ENCODE measurements at places on chromosomes 6 and 20. TPM values are rescaled to one million over a fixed set of nuclear protein-coding genes. Genes with fewer than 3 reads are reported as not detected.

GRCh38 chr6:54846243-54846856, at the start of gene FAM83B:
Gene FAM83B, plus strand, starts transcription at chr6:54846771. Its CDS starts 23,476 bp downstream, at chr6:54870247.
- peak; percentile 92 for DNase-seq
- H3K36me3 ChIP-seq: no peaks in the 10 kb centered on the region
- H3K27ac ChIP-seq: peak within 1 kb of the TSS; percentile 80
- H3K4me1 ChIP-seq: no peaks in the 10 kb centered on the region
- H3K27me3 ChIP-seq: no peaks in the 10 kb centered on the region

Gene TXLNB
- 1.7 TPM for total RNA-seq

Gene TGM6
- not detected for total RNA-seq

GRCh38 chr6:7188492-7188891, 80.7 kb downstream of the RREB1 start:
- no peak overlapping the region for H3K27ac ChIP-seq
- H3K4me1 ChIP-seq: no peaks in the 10 kb centered on the region
- H3K4me3 ChIP-seq: no peak overlapping the region
- no peak for DNase-seq
- no peaks in the 10 kb centered on the region for H3K27me3 ChIP-seq

DNA sequence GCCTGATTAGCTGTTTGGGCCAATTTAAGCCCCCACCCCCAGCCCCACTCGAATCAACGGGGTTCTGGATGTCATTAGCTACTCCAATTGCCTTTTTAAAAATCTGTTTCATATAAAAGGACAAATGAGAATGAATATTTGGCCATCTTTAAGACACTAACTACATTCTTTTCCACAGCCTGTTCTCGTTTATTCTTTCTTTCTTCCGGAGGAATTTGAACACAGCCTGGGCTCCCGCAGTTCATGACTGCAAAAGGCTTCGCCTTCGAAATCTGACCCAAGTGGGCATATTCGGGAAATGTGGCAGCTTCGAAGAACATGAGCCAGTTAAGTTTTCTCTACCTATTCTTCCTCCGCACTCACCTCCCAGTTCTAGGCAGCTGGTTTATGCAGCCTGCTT, 49.4 kb upstream of the NFATC2 start:
- no peaks in the 10 kb centered on the region for H3K36me3 ChIP-seq
- no peak overlapping the region for H3K27ac ChIP-seq
- H3K4me3 ChIP-seq: no peak overlapping the region
- DNase-seq: no peak
- H3K27me3 ChIP-seq: no peaks in the 10 kb centered on the region

Gene NPEPL1
- 52.5 TPM for total RNA-seq

- H3K36me3 ChIP-seq: no peaks in the 10 kb centered on the region
- no peaks in the 10 kb centered on the region for H3K4me1 ChIP-seq
- H3K27ac ChIP-seq: no peak overlapping the region
- no peak for DNase-seq
These were observed 173.2 kb downstream of the TMEM242 start for GRCh38 chr6:157150076-157150475.

Gene MYMX
- not detected for total RNA-seq

DNA sequence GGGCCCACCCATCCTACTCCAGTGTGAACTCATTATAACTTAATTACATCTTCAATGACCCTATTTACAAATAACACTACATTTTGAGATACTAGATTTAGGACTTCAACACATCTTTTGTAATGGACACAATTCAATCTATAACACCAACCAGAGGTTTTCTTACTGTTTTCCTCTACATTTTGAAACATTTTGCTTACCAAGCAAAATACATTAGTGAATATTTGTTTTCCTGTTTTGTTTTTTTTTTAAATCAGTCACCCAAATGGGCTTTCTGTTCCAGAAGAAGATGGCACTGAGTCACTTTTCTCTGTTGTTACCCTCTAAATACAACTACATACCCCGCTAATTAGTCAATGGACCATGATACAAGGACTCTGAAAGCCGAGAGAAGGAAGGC, 104.7 kb upstream of the PRND start:
- no peaks in the 10 kb centered on the region for H3K36me3 ChIP-seq
- H3K4me1 ChIP-seq: no peaks in the 10 kb centered on the region
- no peak for DNase-seq
- H3K27me3 ChIP-seq: no peaks in the 10 kb centered on the region
- H3K4me3 ChIP-seq: no peak overlapping the region
- H3K27ac ChIP-seq: no peak overlapping the region

DNA sequence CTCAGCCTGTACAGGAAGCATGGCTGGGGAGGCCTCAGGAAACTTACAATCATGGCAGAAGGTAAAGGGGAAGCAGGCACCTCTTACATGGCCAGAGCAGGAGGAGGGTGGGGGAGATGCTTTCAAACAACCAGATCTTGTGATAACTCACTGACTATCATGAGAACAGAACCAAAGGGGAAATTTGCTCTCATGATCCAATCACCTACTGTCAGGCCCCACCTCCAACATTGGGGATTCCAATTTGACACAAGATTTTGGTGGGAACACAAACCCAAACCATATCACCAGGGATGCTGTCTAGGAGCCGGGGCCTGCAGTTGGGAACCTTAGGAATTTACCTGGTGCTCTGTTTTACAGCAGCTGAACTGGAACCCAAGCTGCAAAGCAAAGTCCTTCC, 191.1 kb upstream of the CITED2 start:
- no peak for DNase-seq
- no peaks in the 10 kb centered on the region for H3K4me1 ChIP-seq
- H3K36me3 ChIP-seq: no peaks in the 10 kb centered on the region
- no peak overlapping the region for H3K27ac ChIP-seq
- no peaks in the 10 kb centered on the region for H3K27me3 ChIP-seq

DNA sequence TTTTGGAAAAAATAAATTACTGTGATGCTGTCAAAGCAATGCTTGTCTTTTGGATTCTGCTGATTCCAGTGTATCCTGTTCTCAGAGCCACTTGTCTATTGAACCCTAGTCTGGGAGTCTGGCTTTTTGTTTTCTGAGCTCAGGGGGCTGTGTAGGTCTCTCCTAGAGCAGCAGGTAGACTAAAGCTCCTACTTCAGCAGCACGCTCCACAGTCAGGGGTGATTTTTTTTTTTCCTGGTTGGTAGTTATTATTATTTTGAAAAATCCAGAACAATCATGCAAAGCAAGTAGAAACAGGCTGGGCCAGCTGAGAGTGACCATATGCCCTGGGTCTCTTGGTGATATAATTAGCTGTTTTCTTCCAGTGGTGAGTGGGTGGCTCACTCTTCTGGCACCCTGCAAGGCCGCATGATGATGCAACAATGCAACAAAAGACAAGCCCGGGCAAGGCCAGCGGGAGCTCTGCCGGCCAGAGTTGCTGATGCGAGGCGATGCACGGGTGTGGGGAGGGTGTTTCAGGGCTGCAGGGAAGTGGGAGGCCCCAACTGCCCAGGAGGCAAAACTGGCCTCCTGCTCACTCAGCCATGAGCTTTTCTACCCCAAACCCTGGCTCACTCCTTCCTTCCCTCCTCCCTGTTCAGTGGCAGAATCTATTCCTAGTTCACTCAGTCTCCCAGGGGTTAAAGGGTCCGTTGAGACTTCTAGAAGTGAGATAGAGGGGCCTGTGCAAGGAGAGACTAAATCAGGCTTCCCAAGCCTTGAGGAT, 11.5 kb upstream of the CDKN1A start:
- H3K36me3 ChIP-seq: no peaks in the 10 kb centered on the region
- H3K27me3 ChIP-seq: no peaks in the 10 kb centered on the region
- peak; percentile 49 for DNase-seq
- no peak overlapping the region for H3K4me3 ChIP-seq
- peaks cover 4% of the 10 kb centered on the region for H3K4me1 ChIP-seq

Gene DEFB127
- not detected for total RNA-seq

GRCh38 chr6:70222439-70222749, 80.5 kb downstream of the COL9A1 start:
- H3K36me3 ChIP-seq: no peaks in the 10 kb centered on the region
- no peaks in the 10 kb centered on the region for H3K4me1 ChIP-seq
- no peaks in the 10 kb centered on the region for H3K27me3 ChIP-seq
- no peak for DNase-seq
- H3K4me3 ChIP-seq: no peak overlapping the region

GRCh38 chr6:152984513-152984872, 1.7 kb upstream of the FBXO5 start:
- no peaks in the 10 kb centered on the region for H3K27me3 ChIP-seq
- no peaks in the 10 kb centered on the region for H3K36me3 ChIP-seq
- H3K4me3 ChIP-seq: peak overlapping the region; percentile 76

DNA sequence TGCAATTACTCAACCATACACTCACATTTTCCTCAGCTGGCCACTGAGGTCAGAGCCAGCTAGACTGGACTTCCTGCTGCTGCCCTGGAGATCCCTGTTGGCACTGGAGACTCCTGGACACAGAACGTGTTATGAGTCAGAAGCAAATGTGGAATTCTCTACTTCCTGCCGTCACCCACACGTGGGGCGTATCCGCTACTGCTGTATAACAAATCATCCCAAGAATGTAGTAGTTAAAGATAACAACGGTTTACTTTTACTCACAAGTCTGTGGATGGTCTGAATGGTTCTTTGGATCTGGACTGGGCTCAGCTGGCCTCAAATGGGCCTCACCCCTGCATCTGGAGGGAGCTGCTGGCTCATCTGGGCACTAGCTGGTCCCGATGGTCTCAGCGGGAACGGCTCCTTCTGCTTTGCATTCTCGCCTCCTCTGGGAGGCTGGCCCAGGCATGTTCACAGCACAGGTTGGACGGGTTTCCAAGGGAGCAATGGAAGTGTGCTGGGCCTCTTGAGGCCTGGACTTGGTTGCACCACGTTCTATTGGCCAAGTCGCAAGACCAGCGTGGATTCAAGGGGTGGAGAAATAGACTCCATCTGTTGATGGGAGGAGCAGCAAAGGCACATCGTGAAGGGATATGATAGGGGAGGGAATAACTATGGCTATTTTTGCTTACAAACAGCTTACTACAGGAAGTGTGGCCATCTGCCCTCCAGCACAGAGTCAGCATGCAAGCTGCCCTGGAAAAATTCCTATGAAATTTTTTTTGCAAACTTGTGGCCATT, 118.5 kb downstream of the SNX5 start:
- no peaks in the 10 kb centered on the region for H3K27me3 ChIP-seq
- peaks cover 6% of the 10 kb centered on the region for H3K4me1 ChIP-seq
- H3K27ac ChIP-seq: peak overlapping the region; percentile 68
- DNase-seq: peak; percentile 72
- H3K4me3 ChIP-seq: no peak overlapping the region
- no peaks in the 10 kb centered on the region for H3K36me3 ChIP-seq

- DNase-seq: no peak
- H3K36me3 ChIP-seq: no peaks in the 10 kb centered on the region
- H3K27ac ChIP-seq: no peak overlapping the region
- no peaks in the 10 kb centered on the region for H3K27me3 ChIP-seq
- H3K4me1 ChIP-seq: no peaks in the 10 kb centered on the region
These were observed 78.5 kb upstream of the MAFB start for GRCh38 chr20:40767615-40767924.

- no peaks in the 10 kb centered on the region for H3K27me3 ChIP-seq
- no peak overlapping the region for H3K27ac ChIP-seq
- no peaks in the 10 kb centered on the region for H3K4me1 ChIP-seq
- no peak for DNase-seq
These were observed 206.8 kb downstream of the SOX4 start for GRCh38 chr6:21800330-21800729.

GRCh38 chr20:51650685-51651134, 108.2 kb upstream of the NFATC2 start:
- no peaks in the 10 kb centered on the region for H3K36me3 ChIP-seq
- DNase-seq: no peak
- H3K4me1 ChIP-seq: no peaks in the 10 kb centered on the region
- no peak overlapping the region for H3K4me3 ChIP-seq

GRCh38 chr6:79704200-79704599, 73.1 kb downstream of the SH3BGRL2 start:
- no peaks in the 10 kb centered on the region for H3K36me3 ChIP-seq
- H3K4me1 ChIP-seq: no peaks in the 10 kb centered on the region
- no peak for DNase-seq

DNA sequence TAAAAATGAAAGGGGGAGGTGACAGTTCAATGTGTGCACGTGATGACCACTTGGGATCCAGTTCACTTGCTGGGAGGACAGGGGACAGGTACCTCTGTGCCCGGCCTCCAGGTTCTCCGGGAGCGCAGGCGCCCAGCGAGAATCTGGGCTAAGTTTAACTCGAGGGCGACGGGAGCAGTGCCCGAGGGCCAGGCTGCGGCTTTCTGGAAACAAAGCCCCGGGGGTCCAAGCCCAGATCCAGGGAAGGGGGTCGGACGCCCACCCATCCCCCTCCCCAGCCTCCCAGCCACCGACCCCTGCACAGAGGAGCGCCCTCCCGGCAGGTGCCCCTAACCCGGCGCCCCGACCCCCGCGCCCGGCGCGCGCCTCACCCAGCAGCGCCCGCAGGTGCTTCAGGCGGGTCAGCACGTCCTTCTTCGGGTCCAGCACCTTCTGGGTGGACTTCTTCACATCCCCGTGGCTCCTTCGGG, 405 bp downstream of the RALGAPA2 start:
- DNase-seq: no peak
- H3K4me1 ChIP-seq: no peaks in the 10 kb centered on the region
- H3K27me3 ChIP-seq: no peaks in the 10 kb centered on the region
- H3K27ac ChIP-seq: peak overlapping the region; percentile 91

GRCh38 chr20:276620-277495, 13.7 kb downstream of the C20orf96 start:
- H3K4me1 ChIP-seq: no peaks in the 10 kb centered on the region
- no peaks in the 10 kb centered on the region for H3K27me3 ChIP-seq
- no peak overlapping the region for H3K4me3 ChIP-seq
- no peaks in the 10 kb centered on the region for H3K36me3 ChIP-seq
- DNase-seq: peak; percentile 23

Gene PROCR
- 14.2 TPM for total RNA-seq

Gene RIPOR3
- 24.6 TPM for total RNA-seq

GRCh38 chr6:43009124-43009523, 4.6 kb downstream of the MEA1 start:
- no peak for DNase-seq
- no peak overlapping the region for H3K27ac ChIP-seq
- H3K36me3 ChIP-seq: no peaks in the 10 kb centered on the region
- no peaks in the 10 kb centered on the region for H3K27me3 ChIP-seq
- peaks cover 6% of the 10 kb centered on the region for H3K4me1 ChIP-seq

GRCh38 chr6:15382712-15383111, 136.8 kb downstream of the JARID2 start:
- peaks cover 4% of the 10 kb centered on the region for H3K4me1 ChIP-seq
- H3K36me3 ChIP-seq: no peaks in the 10 kb centered on the region
- no peak overlapping the region for H3K27ac ChIP-seq
- no peak for DNase-seq

DNA sequence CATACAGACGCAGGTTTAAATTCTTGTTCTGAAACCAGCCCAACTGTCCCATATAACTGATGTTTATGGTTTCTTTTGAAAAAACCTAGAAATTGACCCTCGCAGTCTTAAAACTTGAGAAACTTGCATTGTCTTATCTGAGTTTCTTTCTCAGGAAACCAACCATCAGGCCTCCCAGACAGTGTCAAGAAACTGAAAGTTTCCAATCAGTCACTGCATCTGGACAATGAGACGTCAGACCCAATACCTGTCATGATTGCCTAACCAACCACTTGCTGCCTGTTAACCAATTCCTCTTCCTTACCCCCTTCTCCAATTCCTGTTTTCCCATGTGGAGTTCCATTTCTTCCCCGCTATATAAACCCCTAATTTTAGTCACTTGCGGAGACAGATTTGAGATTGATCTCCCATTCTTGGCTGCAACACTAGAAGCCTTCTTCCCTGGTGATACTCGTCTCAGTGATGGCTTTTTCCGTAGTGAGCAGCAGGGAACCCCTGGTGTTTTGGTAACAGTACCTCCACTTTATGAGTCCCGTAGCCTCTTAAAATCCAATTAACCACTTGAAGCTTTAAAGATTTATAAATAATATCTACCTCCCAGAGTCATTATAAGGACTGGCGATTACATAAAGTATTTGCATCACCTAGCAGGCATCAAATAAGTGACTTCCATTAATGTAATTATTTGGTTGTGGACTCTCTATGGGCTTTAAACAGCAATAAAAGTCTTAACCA, 49.3 kb downstream of the GPR63 start:
- H3K36me3 ChIP-seq: no peaks in the 10 kb centered on the region
- H3K27me3 ChIP-seq: no peaks in the 10 kb centered on the region
- H3K27ac ChIP-seq: no peak overlapping the region
- no peak overlapping the region for H3K4me3 ChIP-seq

Gene LPA
- total RNA-seq: 1.7 TPM

Measured in Peyer's patch (tissue), 4 donors.